ENCODE measurements at places on chromosomes 4 and X.

DNA sequence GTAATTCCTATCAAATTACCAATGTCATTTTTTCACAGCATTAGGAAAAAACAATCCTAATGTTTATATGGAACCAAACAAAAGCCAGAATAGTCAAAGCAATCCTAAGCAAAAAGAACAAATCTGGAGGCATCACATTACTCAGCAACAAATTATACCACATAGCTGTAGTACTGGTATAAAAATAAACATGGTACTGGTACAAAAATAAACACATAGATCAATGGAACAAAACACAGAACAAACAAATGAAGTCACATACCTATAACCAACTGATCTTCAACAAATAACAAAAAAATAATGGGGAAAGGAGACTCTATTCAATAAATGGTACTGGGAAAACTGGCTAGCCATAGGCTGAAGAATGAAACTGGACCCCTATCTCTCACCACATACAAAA is 37.4 kb downstream of the PPA2 start:
- no peak for DNase-seq

DNA sequence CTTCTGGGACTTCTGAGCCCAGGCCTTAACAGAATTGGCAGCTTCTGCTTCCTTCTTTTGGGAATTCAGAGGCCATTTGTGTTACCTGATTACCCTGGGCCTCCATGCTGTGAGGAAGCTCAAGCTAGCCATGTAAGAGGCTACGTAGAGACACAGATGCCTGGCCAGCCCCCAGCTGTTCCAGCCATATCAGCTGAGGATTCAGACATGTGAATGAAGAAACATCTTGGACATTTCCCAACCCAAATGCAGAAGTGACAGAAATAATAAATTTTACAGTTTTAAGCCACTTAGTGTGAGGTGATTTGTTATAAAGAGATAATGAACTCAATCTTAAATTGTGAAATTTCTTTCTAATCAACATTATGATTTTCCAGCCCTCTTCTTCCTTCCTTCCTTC is 18.7 kb upstream of the ZNF827 start:
- DNase-seq = no peak

GRCh38 chr4:8262637-8263322 is 6.8 kb upstream of the HTRA3 start:
- no peak for DNase-seq

DNA sequence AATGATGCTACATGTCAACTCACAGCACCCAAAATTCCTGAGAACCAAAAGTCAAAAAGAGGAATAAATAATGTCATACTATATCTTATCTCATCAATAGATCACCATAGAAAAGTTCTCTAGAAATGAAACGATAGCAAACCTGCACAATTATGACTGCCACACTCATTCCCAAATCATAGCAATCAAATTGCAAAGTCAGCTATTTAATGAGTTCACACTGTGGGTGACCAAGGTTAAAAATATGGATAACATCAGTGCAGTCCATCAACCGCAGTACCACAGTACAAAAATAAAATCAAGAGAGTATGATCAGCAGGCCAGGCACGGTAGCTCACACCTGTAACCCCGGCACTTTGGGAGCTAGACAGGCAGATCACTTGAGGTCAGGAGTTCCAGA is 62.3 kb downstream of the ATRX start:
- DNase-seq = no peak

- DNase-seq = no peak
Measured at GRCh38 chr4:133856731-133857355, 344.7 kb downstream of the PABPC4L start.

Measured in NCI-H1417 treated with DMSO at 0.1 percent for 48 hours (cell line).